ENCODE measurements at places on chromosomes 1 and 21.

DNA sequence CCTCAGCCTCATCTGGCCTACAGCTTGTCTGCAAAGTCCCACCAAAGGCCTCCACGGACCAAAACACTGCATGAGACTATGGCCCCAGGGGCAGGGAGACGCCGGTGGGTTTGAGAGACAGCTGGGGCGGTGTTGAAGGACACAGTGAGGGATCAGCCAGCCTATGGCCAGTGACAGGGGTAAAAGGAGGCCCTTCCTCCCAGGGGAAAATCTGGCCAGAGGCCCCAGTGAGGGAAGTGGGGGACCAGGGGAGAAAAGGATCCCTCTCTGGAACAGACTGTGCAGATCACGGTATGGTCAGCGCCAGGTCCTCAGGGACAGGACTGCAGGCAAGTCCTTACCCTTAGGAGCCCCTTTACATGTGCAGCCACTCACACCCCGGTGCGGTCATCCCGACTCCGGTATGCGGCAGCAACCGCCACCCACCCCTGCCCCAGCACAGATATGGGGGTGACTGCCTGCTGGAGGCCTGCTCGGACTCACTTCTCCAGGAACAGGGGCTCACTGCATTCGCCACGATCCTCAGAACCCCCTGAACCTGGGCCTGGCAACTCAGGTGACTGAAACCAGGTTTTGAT, 1.3 kb downstream of the CERS2 start:
- DNase-seq = no peak

DNA sequence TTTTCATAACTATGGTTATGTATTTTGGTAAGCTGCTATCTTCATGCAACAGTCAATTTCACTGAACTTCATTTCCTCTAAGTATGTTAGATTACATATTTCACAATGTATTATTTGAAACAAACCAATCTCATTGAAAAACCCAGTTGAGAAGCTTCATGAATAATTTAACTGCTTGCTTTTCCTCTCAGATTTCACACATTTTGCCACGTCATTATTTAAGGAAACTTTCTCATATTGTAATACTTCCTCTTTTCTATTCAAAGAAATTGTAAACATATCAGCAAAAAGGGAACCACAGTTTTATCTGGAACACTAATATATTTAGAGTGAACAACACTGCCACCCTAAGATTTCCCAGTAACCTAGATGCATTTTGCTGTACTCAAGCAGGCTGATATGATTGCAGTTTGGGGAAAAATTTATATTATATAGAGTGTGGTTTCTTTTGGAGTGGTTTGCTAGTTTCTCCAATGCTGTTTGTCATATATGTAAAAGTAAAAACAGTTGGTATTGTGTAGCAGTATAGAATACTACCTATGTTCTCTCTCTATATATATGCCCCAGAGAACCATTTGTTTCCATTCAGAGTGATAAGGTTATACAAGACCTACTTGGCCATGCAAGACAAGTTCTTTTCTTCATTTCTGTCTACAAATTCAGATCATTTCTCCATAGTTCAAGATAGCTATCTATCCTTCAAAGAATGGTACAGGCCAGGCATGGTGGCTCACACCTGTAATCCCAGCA, 28.4 kb upstream of the AHCTF1 start:
- no peak for DNase-seq

GRCh38 chr1:15016526-15016925, 137.0 kb upstream of the TMEM51 start:
- no peak for DNase-seq

DNA sequence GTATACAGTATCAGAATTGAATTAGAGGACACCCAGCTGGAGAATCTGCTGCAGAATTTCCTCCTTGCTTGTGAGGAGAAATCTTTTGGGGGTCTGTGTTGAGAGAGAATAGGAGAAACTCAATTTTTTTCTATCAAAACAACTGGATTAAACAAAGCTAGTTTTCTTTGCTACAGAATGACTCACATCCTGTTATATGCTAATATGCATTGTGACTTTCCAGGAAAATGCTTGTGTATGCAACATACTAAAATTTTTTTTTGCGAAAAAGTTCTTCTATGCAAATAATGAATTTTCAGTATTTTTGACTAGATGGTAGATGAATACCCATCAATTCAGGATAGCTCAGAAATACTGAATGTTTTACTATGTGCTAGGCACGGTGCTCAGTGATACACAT, 2.2 kb downstream of the VAMP4 start:
- DNase-seq = peak; percentile 15

GRCh38 chr1:54188291-54188690, 11.5 kb downstream of the CYB5RL start:
- DNase-seq = no peak

- DNase-seq = no peak
Measured at GRCh38 chr1:204376919-204377799, 17.4 kb upstream of the PLEKHA6 start.

DNA sequence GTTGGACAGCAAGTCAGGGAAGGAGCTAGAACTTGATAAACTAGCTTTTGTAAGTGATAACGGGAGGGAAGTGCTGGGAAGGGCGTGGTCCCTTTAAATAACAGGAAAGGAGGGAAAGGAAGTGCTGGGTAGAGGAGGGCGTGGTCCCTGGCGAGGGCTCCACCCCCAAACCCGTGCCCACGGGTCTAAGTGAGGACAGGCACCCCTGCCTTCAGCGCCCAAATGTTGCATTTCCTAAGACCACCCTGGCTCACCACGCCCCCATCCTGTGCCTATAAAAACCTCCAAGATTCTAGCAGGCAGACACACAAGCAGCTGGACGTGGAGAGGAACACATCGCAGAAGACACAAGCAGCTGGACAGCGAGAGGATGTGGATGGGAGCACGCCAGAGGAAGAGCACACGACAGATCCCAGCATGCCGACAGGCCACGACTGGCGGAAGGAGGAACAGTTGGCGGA, 58.5 kb downstream of the PALMD start:
- no peak for DNase-seq

- DNase-seq = peak; percentile 56
Measured at GRCh38 chr1:46547481-46548383, 3.7 kb downstream of the KNCN start.

DNA sequence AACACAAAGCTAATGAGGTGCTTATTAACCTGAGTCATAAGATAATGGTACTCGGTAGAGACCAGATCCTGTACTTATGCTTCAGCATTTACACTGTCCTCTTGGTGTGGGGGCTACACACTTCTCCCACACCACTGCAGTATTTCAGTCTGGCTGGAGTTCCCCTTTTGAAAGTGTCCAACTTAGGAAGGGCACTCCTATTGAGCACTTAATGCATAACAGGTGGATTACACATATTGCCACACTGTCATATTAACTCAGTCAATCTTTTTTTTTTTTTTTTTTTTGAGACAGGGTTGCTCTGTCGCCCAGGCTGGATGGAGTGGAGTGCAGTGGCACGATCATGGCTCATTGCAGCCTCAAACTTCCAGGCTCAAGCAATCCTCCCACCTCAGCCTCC, 1.5 kb downstream of the GPATCH4 start:
- no peak for DNase-seq

- no peak for DNase-seq
Measured at GRCh38 chr1:56382929-56383328, 196.4 kb downstream of the PLPP3 start.

DNA sequence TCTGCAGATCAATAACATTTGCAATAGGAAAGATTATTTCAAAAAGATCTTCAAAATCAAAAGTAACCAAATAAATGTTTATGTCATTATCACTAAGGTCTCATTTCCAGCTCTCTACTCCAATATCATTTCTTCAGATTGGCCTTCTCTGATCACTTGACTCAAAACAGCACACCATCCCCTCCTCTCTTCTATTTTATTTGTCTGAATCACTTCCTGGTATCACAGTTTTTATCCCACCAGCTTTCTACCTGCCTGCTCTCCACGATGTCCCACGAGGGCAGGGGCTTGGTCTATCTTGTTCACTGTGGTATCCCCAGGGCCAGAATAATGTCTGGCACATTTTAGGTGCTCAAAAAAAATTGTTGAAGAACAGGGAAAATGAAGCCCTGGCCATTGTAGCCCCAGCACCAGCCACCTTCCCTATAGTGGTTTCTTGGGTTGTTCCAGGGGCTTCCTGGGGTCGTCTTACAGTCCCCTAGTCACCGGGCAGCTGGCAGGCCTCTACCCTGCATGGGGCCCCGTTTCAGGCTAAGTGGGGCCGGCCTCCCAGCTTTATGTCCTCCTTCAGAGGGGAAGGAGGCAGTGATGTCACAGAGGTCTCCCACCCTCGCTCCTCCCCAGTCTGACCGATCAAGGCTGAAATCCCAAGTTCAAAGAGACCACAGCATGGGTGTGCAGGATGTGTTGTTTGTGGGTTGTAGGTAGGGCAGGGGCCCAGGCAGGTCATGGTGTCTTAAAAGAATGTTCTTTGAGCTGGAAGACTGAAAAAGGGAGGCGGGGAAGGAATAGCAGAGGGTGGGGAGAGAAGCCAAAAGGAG, 3.5 kb upstream of the PADI1 start:
- DNase-seq = peak; percentile 46

DNA sequence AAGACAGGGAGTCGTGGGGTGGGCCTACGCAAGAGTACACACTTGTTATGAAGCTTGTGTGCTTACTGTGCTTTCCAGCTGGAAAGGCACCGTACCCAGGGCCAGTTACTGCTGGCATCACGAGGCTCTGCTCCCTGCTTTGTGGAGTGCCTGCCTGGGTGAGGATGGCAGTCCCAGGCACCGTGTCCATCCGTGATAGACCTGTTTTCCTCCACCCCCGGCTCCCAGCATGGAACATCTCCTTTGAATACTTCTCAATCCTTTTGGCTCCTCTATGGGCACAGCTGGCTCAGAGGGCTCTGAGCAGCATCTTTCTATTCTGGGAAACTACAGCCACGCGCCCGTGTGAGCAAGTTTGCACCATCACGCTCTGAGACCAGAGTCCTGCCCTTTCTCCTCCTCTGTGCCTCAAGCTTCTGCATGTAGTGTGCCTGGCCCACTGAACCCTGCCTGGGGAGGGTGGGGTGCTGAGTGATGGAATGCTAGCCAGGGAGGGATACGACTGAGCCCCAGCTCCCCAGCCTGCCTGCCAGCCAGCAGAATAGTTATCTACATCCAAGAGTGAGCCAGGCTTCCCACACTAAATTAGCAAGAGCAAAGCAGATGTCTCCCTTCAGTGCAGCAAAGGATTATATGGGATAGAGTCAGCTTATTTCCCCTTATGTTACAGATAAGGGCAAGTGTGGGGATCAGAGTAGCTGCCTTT, 7.1 kb upstream of the TNR start:
- no peak for DNase-seq

DNA sequence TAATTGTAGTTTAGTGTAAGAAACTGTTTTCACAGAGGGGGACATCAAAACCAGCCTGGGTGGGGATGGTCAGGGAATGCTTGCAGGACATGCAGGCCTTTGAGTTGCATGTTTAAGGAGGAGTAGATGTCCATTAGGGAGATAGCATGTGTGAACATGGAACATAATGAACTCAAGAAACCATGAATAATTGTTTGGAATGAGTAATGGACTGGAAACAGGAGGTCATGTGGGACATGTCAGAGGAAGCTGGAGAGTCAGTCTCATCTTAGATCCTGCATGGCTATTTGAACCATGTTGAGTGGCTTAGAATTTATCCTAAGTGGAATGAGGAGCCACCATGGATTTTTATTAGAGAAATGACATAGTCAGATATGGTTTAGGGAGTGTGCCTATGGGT, 86.4 kb downstream of the RPE65 start:
- no peak for DNase-seq

GRCh38 chr1:172898866-172899265, 151.9 kb downstream of the TNFSF18 start:
- no peak for DNase-seq

DNA sequence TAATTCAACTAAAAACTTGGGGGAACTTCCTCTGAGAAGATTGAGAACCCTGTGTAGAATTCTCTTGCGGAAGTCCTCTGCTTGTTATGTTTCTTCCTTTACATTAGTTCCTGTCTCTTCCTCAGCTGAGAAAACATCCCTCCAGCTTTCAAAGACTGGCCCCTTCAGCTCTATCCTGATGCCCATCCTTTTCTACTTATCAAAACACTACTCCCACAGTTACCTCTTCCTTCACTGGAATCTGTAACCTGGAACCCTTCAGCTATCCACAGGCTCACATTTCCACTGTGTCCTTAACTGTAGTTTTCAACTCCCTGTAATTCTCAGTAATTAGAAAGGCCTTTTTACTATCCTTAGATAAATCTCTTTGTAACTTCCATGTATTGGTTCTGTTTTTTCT, 6.0 kb upstream of the DEDD start:
- no peak for DNase-seq

- no peak for DNase-seq
Measured at GRCh38 chr1:111489604-111490003, 13.8 kb downstream of the ADORA3 start.

GRCh38 chr1:214403431-214403830, 122.5 kb downstream of the SMYD2 start:
- DNase-seq = no peak

GRCh38 chr1:89198491-89199072, at the start of gene GBP4:
TSS of gene GBP4 (minus strand) at chr1:89198942. CDS start at chr1:89198834, 108 bp downstream.
- peak; percentile 9 for DNase-seq

DNA sequence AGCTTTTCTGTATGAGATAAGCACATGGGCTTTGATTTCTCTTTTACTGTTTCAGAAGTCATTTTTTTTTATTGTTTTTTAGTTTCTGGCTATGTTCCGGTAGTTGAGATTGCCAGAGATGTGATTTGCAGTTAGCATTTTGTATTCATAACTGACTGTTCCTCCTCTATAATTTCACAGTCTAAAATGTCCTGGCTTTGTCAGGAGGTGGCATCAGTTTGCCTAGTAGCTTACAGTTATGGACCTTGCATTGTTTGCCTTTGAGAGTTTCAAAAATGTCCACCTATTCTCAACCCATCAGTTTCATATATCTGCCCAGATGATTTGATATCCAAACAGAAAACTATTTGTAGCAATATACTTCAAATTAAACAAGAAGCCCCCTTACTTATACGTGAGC, 39.5 kb upstream of the ST6GALNAC3 start:
- no peak for DNase-seq

DNA sequence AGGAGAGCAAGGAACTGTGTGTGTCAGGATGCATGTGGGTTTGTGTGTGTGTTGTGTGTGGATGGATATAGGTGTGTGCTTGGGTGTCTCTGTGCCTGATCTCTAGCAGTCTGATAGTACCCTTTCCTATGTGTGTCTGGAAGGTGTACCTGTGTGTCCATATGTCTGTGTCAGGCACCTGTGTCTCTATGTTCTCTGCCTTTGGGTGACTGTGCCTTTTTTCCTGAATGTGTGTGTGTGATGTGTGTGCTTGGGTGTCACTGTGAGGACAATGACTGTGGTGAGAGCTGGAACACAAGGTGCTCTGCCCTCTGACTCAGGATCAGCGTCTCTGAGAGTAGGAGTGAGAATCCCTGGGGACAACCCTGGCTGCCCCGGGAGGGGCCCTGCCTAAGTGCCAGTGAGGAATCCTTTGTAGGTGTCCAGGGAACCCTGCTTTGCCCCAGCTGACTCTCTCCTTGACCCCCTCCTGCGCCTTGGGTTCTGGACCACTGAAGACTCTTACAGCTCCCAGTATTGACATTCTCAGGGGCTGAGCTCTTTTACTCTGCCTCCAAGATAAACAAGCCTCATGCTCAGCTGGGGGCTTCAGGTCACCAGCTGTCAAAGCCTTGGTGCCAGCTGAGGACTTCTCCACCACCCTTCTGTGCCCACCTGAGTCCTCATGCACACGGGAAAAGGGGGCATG, 735 bp upstream of the EFNA3 start:
- no peak for DNase-seq

- DNase-seq = peak; percentile 57
Measured at GRCh38 chr1:236489710-236490377, 33.9 kb upstream of the LGALS8 start.

Measured in astrocyte of the spinal cord (primary cell).